ENCODE measurements at places on chromosomes 7 and 10. TPM values are rescaled to one million over a fixed set of nuclear protein-coding genes. Genes with fewer than 3 reads are reported as not detected.

- no peak for DNase-seq
Observed at GRCh38 chr10:88182601-88182930, 319.1 kb downstream of the PTEN start.

DNA sequence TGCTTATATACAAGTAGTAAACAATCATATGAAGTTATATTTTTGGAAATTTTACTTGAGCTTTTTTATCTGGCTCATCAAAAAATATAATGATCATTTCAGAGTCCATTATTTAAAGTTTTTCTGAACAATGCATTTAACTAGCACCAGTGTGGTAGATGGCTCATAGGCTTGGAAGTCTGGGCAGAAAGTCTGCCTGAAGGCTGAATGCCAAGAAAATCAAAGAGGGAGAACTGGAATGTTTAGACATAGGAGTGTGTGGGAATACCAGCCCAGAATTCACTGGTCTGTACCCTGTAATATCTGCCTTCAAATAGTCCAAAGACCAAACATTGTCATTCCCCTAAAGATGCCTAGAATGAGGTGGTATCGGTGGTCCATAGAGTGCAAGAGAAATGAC, 40.3 kb upstream of the ANK3 start:
- no peak for DNase-seq

- no peak for DNase-seq
Observed at GRCh38 chr10:93762979-93763391, 5.2 kb downstream of the LGI1 start.

GRCh38 chr10:123143162-123143824, 4.6 kb upstream of the HMX2 start:
- no peak for DNase-seq

DNA sequence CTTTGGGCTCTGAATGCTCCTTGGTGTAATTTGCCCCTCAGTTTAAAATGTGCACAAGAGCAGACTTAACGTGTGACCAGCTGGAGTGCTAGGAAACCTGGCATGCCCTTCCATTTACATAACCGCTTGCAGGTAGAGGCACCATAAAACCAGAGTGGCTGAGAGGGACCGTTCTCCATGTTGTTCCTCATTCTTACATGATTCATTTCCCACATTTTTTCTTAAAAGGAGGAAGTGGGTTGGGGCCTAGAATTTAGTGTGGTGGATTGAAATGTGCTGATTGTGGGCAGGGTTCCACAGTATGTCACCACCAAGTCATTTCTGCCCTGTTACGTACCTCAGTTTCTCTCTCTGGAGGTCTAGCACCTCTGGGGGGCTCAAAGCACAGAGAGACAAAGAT, 375.8 kb upstream of the VSTM2A start:
- no peak for DNase-seq

- DNase-seq, result no peak
Observed at GRCh38 chr10:133286366-133286765, 9.7 kb upstream of the ADAM8 start.

GRCh38 chr10:63553473-63553872, 32.3 kb downstream of the REEP3 start:
- DNase-seq, result no peak

DNA sequence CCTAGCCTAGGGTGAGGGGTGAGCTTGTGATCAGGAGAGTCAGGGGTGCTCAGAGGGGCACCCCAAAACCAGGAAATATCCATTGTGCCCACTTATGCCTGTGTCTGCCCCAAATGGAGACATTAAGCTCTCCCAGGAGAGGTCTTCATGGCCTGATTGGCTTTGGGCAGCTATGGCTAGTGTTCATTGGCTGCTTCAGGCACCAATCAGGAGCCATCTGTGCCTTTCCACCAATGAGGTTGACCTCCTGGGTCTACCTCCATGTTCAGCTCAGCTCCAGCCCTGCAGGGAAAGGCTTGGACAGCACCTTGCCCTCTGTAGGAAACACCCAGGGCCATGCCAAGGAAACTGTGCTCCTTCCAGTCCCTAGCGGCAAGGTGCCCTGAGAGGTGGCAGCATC, 23.9 kb upstream of the HSPB1 start:
- no peak for DNase-seq

DRGX gene
- 0.09 TPM for polyA plus RNA-seq

CCT6A gene
- 206 TPM for polyA plus RNA-seq

WASHC2C gene
- 62.0 TPM for polyA plus RNA-seq

LUC7L2 gene
- polyA plus RNA-seq, result 118 TPM

IL2RA gene
- 0.10 TPM for polyA plus RNA-seq

LIPK gene
- not detected for polyA plus RNA-seq

ASB10 gene
- polyA plus RNA-seq, result not detected

STK31 gene
- polyA plus RNA-seq, result 1.4 TPM

CHAT gene
- not detected for polyA plus RNA-seq
